ENCODE measurements at places on chromosomes 13 and 19. TPM values are rescaled to one million over a fixed set of nuclear protein-coding genes. Genes with fewer than 3 reads are reported as not detected.

SH2D3A gene
- 33.0 TPM for total RNA-seq

AXL gene
- total RNA-seq = not detected

MYDGF gene
- 48.5 TPM for total RNA-seq

SLC5A5 gene
- 2.0 TPM for total RNA-seq

TEX29 gene
- total RNA-seq = 2.0 TPM

HIF3A gene
- not detected for total RNA-seq

FPR3 gene
- not detected for total RNA-seq

CYP4F11 gene
- not detected for total RNA-seq

Measured in activated naive CD4-positive, alpha-beta T cell treated with anti-CD3 and anti-CD28 coated beads, Interleukin-2, amount 50 U/mL, for 72 hours (primary cell).